ENCODE measurements at places on chromosomes 2 and 18. TPM values are rescaled to one million over a fixed set of nuclear protein-coding genes. Genes with fewer than 3 reads are reported as not detected.

The CIB4 gene
- total RNA-seq: not detected

The RASGRP3 gene
- 0.19 TPM for total RNA-seq

The RNU2-63P gene
- total RNA-seq: not detected

The FAM124B gene
- total RNA-seq: not detected

The IWS1 gene
- 32.7 TPM for total RNA-seq

The NPHP1 gene
- 4.1 TPM for total RNA-seq

The SCN9A gene
- 0.71 TPM for total RNA-seq

The UGT1A8 gene
- total RNA-seq: 0.37 TPM

The YES1 gene
- 142 TPM for total RNA-seq

The DCDC2C gene
- not detected for total RNA-seq

The ANKRD30B gene
- total RNA-seq: not detected

The LRRC30 gene
- total RNA-seq: not detected

The TBC1D8 gene
- total RNA-seq: 24.7 TPM

The CNDP1 gene
- not detected for total RNA-seq

The DOK6 gene
- total RNA-seq: not detected

The RESP18 gene
- not detected for total RNA-seq

The GPN1 gene
- 33.7 TPM for total RNA-seq

The KLHL29 gene
- 3.1 TPM for total RNA-seq

The CROCC2 gene
- not detected for total RNA-seq

The USP37 gene
- total RNA-seq: 6.0 TPM

The CPO gene
- not detected for total RNA-seq

The ROCK2 gene
- 16.4 TPM for total RNA-seq

The KHK gene
- 2.2 TPM for total RNA-seq

The GCC2 gene
- 6.6 TPM for total RNA-seq

The CNTNAP5 gene
- total RNA-seq: not detected

The GLS gene
- total RNA-seq: 48.7 TPM

The CPSF3 gene
- total RNA-seq: 51.8 TPM

The AMER3 gene
- total RNA-seq: not detected

The NCL gene
- 189 TPM for total RNA-seq

The C2orf72 gene
- not detected for total RNA-seq

The G6PC2 gene
- total RNA-seq: not detected

The CCDC85A gene
- total RNA-seq: not detected

The FBXO48 gene
- total RNA-seq: 0.56 TPM

The PPM1G gene
- total RNA-seq: 114 TPM

The C2orf80 gene
- not detected for total RNA-seq

The ASTL gene
- total RNA-seq: not detected

The CIDEA gene
- 3.0 TPM for total RNA-seq

The LIMS2 gene
- total RNA-seq: not detected

The SLC5A7 gene
- total RNA-seq: not detected

Data from airway epithelial cell (primary cell).